Activated CD4-positive, alpha-beta memory T cell treated with anti-CD3 and anti-CD28 coated beads, Interleukin-2, amount 10 ng/mL, durations not matched to agents 7 days and 5 days (primary cell): ENCODE measurements at places on chromosomes 12 and 14. TPM values are rescaled to one million over a fixed set of nuclear protein-coding genes. Genes with fewer than 3 reads are reported as not detected.

The FSCB gene
- not detected for total RNA-seq

DNA sequence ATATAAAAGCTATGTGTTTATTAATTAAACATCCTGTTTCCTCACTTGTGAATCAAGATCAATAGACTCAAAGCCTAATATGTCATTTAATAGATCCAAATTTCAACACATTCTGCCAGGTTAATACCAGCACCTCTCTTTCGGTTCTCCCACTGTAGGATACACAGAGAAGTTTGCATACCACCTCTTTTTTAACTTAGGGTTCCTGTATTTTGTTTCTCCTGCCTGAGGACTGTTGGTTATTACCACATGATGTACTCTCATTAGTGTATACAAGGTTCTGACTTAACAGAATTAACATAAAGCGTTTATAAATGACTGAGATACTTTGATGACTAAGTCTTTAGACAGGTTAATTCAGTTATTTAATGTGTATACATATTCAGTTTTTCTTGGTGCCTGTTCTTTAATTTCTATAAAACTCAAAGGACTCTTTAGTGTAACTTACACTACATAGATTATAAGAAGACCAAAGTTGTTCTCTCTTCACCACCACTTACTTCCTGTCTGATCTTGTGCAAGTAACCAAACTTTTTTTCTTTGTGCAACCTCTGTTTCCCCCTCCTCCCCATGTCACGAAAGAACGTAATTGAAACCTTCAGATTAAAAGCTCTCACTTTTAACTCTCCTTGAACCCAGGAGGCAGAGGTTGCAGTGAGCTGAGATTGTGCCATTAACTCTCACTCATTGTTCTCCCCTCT lies 89.8 kb upstream of the DNM1L start:
- DNase-seq, result no peak
- H3K27ac ChIP-seq, result peak overlapping the region; percentile 85
- peaks cover 47% of the 10 kb centered on the region for H3K4me1 ChIP-seq
- peaks cover 4% of the 10 kb centered on the region for H3K36me3 ChIP-seq
- H3K4me3 ChIP-seq, result no peak overlapping the region
- H3K27me3 ChIP-seq, result peaks cover 2% of the 10 kb centered on the region

- peaks cover 66% of the 10 kb centered on the region for H3K4me1 ChIP-seq
- no peaks in the 10 kb centered on the region for H3K27me3 ChIP-seq
- peak overlapping the region; percentile 27 for H3K4me3 ChIP-seq
- H3K27ac ChIP-seq, result no peak overlapping the region
- no peak for DNase-seq
- H3K36me3 ChIP-seq, result peaks cover 76% of the 10 kb centered on the region
Observed at GRCh38 chr14:69769623-69770022, 2.7 kb downstream of the SRSF5 start.

- H3K4me1 ChIP-seq, result peaks cover 48% of the 10 kb centered on the region
- H3K27me3 ChIP-seq, result peaks cover 3% of the 10 kb centered on the region
- no peak overlapping the region for H3K27ac ChIP-seq
- no peaks in the 10 kb centered on the region for H3K36me3 ChIP-seq
- no peak overlapping the region for H3K4me3 ChIP-seq
Observed at GRCh38 chr14:105073720-105074600, 8.7 kb upstream of the GPR132 start.

- no peaks in the 10 kb centered on the region for H3K4me1 ChIP-seq
- no peak overlapping the region for H3K27ac ChIP-seq
- no peak overlapping the region for H3K4me3 ChIP-seq
- no peak for DNase-seq
- no peaks in the 10 kb centered on the region for H3K27me3 ChIP-seq
- H3K36me3 ChIP-seq, result no peaks in the 10 kb centered on the region
Observed at GRCh38 chr14:32017587-32017986, 59.5 kb upstream of the ARHGAP5 start.

- H3K27me3 ChIP-seq, result no peaks in the 10 kb centered on the region
- H3K27ac ChIP-seq, result peak overlapping the region; percentile 31
- DNase-seq, result no peak
- peaks cover 56% of the 10 kb centered on the region for H3K36me3 ChIP-seq
Observed at GRCh38 chr14:101917413-101918017, 46.9 kb upstream of the DYNC1H1 start.

The SARNP gene
- 88.3 TPM for total RNA-seq

GRCh38 chr12:57226588-57227314 lies 2.8 kb upstream of the SHMT2 start:
- DNase-seq, result no peak
- peaks cover 46% of the 10 kb centered on the region for H3K27me3 ChIP-seq
- peaks cover 22% of the 10 kb centered on the region for H3K36me3 ChIP-seq
- H3K4me1 ChIP-seq, result peaks cover 66% of the 10 kb centered on the region
- H3K27ac ChIP-seq, result no peak overlapping the region
- H3K4me3 ChIP-seq, result no peak overlapping the region

DNA sequence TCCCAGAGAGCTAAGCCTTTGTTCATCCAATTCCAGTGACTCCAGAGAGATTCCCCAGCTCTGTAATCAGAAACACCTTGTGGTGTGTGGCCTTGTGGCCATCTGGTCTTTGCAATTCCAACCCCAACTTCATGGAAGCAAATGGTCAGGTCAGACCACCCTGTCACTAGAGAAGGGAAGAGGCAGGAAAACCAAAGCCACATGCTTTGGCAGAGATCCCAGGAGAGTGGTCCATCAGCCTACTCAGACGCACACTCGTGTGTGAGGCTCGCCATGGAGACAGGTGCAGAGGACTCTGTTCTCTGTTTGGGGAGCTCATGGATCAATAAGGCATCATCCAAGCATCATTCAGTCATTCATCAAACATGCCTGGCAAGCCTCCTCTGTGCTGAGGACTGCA lies 46.2 kb upstream of the TUNAR start:
- H3K27me3 ChIP-seq, result peaks cover 4% of the 10 kb centered on the region
- no peaks in the 10 kb centered on the region for H3K36me3 ChIP-seq
- no peak for DNase-seq

The TGFB3 gene
- 1.8 TPM for total RNA-seq

The LTBP2 gene
- total RNA-seq, result 0.40 TPM

The GALNT6 gene
- 17.8 TPM for total RNA-seq

DNA sequence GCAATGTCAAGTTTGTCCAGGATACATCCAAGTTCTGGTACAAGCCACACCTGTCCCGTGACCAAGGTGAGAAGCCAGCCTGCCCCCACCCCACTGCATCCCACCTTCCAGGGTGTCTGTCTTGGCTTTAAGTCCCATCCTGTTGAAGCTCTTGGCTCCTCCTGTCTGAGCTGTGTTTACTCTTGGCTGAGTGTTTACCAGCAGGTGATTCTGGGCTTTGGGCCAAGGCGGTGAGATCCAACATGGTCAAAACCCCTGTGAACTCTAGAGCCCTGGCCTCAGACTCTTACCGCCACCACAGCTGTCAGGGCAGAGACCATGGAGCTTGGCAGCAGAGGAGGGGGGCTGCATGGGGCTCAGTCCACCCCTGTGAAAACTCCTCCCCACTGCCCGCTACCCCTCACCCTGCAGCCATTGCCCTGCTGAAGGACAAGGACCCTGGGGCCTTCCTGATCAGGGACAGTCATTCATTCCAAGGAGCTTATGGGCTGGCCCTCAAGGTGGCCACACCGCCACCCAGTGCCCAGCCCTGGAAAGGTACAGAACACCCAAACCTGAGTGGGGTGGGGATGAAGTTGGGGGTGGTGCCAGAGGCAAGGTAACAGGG lies 11.6 kb downstream of the TNS2 start:
- DNase-seq, result no peak
- no peak overlapping the region for H3K4me3 ChIP-seq
- no peaks in the 10 kb centered on the region for H3K27me3 ChIP-seq
- H3K27ac ChIP-seq, result no peak overlapping the region

DNA sequence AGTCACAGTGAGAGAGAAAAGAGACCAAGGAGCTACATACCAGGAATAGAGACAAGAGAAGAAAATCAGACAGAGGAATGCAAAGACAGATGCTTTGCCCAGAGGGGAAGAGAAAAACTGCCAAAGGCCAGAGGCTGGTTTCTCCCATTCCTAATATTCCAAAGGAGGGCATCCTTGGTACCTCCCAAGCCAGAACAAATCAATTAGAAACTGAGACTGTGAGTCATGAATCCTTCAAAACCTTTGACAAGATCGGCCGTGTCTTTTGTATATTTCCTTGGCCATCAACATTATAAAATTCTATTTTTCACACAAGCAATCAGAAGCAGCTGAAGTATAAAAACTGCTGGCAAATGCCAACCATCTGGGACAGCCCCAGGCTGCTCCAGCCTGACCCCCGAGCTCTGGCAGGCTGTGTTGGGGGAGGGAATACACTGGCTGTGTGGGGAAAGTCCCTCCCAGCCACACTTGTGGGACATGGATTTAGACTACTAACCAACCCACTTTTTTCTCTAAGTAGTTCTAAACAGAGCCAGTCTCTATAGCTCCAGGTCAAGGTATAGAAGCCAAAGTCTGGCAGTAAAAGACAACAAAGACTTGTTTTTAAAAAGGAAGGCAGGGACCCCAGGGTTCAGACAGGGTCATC lies 13.7 kb downstream of the POMT2 start:
- DNase-seq, result no peak
- H3K4me1 ChIP-seq, result peaks cover 38% of the 10 kb centered on the region
- peaks cover 2% of the 10 kb centered on the region for H3K27me3 ChIP-seq
- no peak overlapping the region for H3K4me3 ChIP-seq
- peaks cover 4% of the 10 kb centered on the region for H3K36me3 ChIP-seq

The MANSC1 gene
- 0.15 TPM for total RNA-seq
